Naive thymus-derived CD8-positive, alpha-beta T cell (primary cell): ENCODE measurements at places on chromosomes 11 and 22.

DNA sequence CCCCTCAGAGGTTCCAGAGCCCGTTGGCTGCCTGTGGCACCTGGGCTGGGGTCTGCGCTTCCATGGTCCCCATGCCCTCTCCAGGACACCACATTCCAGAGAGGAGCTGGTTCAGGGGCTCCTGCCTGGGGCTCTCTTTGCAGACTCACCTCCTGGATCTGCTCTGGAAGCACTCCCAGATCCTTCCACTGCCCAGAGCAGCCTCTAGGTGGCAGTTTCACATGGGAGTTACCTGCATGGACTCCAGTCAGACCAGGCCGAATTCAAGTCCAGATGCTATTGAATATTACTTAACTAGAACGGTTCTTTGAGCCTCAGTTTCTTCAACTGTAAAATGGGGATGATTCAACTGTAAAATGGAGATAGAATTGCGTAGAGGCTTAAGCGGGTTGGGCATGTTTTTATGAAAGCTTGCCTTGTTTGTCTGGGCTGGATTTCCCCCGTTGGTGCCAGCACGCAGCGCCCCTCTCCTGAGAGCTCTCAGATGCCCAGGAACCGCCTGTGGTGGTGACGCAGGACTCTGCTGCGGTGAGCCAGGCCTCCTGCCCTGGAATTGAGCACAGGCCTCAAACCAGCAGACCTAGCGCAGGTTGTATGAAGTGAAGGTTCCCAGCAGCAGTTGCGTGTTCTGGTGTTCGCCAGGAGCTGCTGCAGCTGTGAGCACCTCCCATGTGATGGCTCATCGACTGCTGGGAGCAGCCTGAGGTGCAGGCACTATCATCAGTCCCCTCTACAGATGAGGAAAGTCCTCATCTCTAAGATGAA is 44.2 kb downstream of the LMO1 start:
- no peaks in the 10 kb centered on the region for H3K4me1 ChIP-seq
- no peak overlapping the region for H3K27ac ChIP-seq
- H3K27me3 ChIP-seq: peaks cover 1% of the 10 kb centered on the region
- H3K36me3 ChIP-seq: no peaks in the 10 kb centered on the region

- no peak overlapping the region for H3K4me3 ChIP-seq
- H3K36me3 ChIP-seq: peaks cover 14% of the 10 kb centered on the region
- H3K27me3 ChIP-seq: no peaks in the 10 kb centered on the region
- DNase-seq: no peak
- H3K4me1 ChIP-seq: no peaks in the 10 kb centered on the region
- H3K27ac ChIP-seq: no peak overlapping the region
These were observed 9.2 kb upstream of the NDUFS8 start for GRCh38 chr11:68021167-68021787.

GRCh38 chr22:46069521-46070214 is 80.7 kb upstream of the PPARA start:
- peak overlapping the region; percentile 81 for H3K27ac ChIP-seq
- H3K27me3 ChIP-seq: no peaks in the 10 kb centered on the region
- peaks cover 21% of the 10 kb centered on the region for H3K4me1 ChIP-seq
- peak; percentile 65 for DNase-seq

DNA sequence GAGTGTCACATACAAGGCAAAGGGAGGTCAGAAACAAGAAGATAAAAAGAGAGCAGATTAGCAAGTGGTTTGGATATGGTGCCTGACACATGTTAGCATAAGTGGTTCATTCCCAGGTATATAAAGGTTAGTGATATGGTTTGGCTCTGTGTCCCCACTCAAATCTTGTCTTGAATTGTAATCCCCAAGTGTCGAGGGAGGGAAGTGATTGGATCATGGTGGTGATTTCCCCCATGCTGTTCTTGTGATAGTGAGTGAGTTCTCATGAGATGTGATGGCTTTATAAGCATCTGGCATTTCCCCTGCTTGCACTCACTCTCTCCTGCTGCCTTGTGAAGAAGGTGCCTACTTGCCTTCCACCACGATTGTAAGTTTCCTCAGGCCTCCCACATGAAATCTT is 12.1 kb upstream of the DKK3 start:
- no peak for DNase-seq
- H3K4me1 ChIP-seq: no peaks in the 10 kb centered on the region
- H3K36me3 ChIP-seq: no peaks in the 10 kb centered on the region
- H3K27ac ChIP-seq: no peak overlapping the region
- H3K4me3 ChIP-seq: no peak overlapping the region

DNA sequence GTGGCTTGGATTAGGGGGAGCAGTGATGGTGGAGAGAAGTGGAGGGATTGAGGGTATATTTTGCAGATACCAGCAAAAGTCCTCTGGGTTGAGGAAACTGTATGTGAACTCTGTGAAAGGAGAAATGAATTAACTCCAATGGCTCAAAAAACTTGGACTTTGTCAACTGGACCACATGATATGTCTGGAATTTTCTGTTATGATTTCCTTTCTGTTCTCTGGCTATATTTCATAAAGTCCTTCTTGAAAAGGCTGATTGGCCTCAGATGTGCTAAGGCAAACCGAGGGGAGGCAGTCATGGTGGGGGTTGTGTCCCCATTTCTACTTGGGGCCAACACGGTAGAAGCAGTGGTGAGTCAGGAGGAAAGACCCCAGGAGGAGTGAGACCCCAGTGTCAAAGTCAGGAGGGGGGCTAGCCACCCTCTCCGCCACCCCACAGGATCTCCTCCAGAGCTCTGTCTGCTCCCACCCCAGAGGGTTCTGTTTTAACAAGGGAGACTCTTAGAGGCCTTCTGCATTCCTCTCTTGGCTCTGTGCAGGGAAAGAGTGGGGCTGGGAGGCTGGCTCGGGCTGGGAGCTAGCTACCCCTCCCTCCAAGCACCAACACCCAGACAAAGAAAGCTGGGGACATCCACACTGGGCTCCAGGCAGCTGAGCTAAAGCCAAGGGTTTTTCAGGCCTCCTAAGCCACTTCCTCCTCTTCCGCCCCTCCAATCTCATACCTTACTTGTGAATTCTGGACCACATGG is 13.8 kb downstream of the CHRDL2 start:
- peaks cover 2% of the 10 kb centered on the region for H3K27me3 ChIP-seq
- DNase-seq: no peak
- H3K36me3 ChIP-seq: no peaks in the 10 kb centered on the region
- H3K4me3 ChIP-seq: no peak overlapping the region

- H3K27ac ChIP-seq: no peak overlapping the region
- peaks cover 17% of the 10 kb centered on the region for H3K36me3 ChIP-seq
These were observed 56.7 kb downstream of the AMBRA1 start for GRCh38 chr11:46537121-46537520.
